ENCODE measurements at places on chromosomes 1 and 21.

DNA sequence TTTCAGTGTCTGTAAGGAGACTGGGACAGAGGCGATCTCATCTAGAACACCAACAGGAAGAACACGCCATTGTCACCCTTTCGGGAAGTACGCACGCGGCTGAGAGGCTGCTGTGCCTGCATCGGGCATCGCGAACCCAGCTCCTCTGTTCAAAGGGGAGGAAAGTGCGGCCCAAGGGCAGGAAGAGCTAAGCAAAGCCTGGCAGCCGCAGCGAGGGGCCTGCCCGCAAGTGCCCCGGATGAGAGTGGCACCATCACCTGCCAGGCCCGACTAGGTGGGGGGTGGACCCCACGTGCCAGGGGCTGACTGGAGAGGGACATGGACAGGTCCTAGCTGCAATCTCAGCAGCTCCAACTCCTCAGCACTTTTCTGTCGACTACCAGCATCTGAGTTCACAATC, 7.5 kb downstream of the TPRG1L start:
- DNase-seq = no peak

DNA sequence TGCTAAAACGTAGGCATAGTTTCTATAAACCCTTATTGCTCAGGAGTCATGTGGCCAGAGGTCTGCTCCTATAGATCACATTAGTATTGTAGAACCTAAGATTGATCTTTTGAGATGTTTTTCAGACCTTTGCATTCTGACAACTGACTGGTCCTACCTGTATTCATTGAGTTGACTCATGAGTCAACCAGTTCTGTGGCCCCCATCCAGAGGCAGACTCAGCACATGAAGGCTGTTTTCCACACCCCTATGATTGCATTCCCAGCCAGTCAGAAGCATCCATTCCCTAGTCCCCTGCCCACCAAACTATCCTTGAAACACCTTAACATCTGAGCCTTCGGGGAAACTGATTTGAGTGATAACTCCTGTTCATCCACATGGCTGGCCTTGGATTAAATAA, 451.7 kb downstream of the SIPA1L2 start:
- no peak for DNase-seq

DNA sequence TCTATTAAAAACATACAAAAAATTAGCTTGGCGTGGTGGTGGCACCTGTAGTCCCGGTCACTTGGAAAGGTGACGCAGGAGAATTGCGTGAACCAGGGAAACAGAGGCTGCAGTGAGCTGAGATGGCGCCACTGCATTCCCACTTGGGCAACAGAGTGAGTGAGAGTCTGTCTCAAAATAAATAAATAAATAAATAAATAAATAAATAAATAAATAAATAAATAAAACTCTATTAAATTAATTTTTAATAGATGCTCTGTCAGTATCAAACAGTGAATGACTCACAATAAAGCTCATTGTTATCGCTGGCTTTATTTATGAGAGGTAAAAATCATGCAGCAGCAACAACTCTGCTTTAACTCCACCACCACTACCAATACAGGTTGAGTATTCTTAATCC, 72.8 kb downstream of the ABL2 start:
- DNase-seq = no peak

GRCh38 chr1:227459977-227460376, 103.4 kb upstream of the ZNF678 start:
- DNase-seq = no peak

DNA sequence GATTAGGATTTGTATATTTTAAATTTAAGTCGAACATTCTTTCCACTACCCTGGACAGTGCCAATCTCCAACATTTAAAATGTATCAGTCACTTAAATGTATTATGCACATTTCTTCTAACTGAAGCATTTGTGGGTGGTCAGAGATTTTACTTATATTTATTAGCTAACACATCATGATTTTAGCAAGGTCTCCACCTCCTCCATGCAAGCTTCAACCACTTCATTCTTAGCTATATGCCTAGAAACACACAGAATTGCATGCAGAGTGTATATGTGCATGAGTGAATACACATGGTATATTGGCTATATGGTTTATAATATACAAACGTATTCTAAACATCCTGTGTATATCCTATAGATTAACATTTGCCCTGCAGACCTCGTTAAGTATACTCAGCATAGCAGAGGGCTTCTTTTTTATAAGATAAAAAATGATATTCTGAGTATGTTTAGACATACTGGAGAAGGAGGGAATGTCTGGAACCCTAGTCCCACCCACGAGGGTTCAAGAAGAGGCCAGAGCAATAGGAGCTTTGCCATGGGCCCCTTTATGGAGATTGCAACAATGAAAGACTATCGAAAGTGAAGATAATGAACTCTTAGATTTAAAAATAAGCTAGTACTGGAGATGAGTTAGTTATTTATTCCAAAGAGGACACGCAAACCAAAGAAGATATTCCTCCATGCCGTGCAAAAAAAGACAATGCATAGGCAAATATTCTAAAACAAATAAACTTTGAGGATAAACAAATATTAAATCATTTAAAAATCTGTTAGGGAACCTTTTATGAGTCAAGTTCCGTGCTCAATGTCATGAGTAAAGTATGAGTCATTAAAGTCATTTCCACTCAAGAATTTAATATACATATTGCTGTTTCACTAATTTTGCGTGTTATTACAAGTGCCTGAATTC, 480.4 kb downstream of the SIPA1L2 start:
- DNase-seq = no peak

- DNase-seq = peak; percentile 66
These were observed 7.3 kb upstream of the CTRC start for GRCh38 chr1:15430787-15431570.

DNA sequence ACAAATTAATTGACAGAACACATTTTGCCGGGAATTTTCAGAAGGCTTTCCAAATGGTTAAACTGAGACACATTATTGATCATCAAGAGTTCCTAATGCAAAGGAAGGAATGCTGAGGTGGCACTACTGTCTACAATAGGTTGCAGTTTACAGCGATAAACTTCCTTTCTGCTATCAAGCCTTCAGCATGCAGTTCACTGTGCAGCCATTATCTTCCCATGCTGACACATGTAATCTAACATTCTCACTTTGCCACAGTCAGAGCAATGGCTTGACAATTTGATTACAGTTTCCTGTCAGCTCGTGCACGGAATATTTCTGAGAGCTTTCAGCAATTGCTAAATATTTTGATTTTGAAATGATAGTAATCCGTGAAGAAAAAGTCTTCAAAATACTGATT, 166.9 kb upstream of the PRMT6 start:
- no peak for DNase-seq

- DNase-seq = no peak
These were observed 85.1 kb downstream of the CAPZB start for GRCh38 chr1:19400192-19400611.

DNA sequence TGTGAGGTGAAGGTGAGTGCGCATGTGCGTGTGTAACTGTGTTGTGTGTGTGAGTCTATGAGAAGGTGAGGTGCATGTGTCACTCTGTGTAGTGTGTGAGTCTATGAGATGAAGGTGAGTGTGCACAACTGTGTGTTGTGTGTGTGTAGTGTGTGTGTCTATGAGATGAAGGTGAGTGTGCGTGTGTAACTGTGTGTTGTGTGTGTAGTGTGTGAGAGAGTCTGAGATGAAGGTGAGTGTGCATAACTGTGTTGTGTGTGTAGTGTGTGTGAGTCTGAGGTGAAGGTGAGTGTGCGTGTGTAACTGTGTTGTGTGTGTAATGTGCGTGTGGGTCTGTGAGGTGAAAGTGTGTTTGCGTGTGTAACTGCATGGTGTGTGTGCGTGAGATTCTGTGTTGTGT, 154.0 kb downstream of the FOXD2 start:
- DNase-seq = no peak

- DNase-seq = no peak
These were observed 219.5 kb downstream of the ZP4 start for GRCh38 chr1:237671262-237671661.

- DNase-seq = no peak
These were observed 23.8 kb downstream of the EPHA10 start for GRCh38 chr1:37741130-37741529.

- DNase-seq = no peak
These were observed 310.2 kb upstream of the ADAMTS5 start for GRCh38 chr21:27277110-27277509.

DNA sequence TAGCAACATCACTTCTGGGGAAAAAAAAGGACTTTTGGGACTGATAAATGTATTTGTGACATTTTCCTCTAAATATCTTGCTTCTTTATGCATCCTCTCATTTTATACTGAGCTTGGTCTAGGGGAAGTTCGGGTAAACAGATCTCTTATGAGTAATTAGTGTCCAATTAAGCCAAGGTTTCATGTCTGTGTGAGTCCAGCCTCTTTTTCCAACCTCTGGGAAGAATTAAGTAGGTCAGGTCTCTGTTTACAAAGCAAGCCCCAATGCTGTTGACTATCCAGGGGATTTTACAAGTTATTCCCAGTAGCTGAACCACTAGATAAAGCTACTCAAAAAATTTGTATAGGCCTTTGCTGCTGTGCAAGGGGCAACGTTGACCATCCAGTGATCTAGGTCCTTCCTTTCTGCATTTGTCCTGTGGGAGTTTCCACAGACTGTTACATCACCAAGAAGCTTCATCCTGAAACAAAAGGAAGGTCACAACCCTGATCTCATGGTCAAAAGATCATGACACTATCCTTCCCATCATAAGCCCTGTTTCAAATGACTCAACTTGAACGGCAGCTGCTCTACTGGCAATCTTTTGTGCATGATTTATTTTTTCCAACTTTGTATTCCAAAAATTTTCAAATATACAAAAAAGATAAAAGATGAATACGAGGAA, 74.3 kb downstream of the ETS2 start:
- no peak for DNase-seq

DNA sequence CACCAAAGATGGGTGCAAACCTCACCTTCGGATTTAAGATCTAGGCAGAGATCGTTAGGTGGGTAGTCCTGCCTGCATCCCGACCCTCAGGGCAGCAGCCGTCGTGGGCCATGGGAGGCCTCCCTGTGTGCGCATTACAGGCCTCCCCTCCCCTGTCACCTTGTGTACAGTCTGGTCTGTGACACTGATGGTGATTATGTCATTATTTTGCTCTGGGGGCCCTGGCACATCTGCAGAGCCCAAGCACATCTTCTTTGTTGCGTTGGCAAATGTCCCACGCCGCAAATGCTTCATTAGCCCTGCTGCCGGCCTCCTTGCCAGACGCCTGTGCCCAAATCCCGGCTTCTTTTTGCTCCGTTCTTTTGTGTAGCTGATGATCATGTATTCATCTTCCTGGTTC, 31.7 kb downstream of the PROX1 start:
- DNase-seq = no peak

- no peak for DNase-seq
These were observed 6.2 kb downstream of the ILDR2 start for GRCh38 chr1:166969074-166969677.

DNA sequence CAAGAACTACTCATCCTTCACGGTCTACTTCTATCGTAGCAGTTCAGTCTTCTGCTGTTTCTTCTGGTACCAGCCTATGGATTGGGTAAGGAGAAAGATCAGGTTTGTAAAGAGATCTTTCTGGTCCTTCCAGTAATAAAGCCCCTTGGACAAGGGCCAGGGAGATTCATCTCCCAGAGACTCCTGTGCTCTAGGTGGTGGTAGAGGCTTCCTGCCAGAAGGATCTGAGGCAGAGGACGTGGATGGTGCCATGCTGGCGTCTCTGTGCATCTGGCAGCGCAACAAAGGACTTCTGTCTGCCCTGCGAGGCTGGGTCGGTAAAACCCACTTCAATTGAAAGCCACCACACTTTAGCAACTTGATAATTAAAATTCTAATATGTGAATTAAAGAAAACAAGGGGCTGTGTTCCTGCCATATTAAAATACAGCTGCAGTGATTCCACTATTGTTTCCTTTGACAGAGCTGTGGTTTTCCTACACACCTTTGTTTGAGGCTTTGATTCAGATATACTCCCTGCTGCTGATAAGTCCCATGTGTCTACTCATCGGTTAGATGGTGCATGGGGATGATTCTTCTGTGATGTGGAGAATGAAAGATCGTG, 73.6 kb downstream of the ROR1 start:
- no peak for DNase-seq
